ENCODE measurements at places on chromosomes 4 and X. TPM values are rescaled to one million over a fixed set of nuclear protein-coding genes. Genes with fewer than 3 reads are reported as not detected.

The LGI2 gene
- total RNA-seq = not detected

The SPANXN1 gene
- not detected for total RNA-seq

DNA sequence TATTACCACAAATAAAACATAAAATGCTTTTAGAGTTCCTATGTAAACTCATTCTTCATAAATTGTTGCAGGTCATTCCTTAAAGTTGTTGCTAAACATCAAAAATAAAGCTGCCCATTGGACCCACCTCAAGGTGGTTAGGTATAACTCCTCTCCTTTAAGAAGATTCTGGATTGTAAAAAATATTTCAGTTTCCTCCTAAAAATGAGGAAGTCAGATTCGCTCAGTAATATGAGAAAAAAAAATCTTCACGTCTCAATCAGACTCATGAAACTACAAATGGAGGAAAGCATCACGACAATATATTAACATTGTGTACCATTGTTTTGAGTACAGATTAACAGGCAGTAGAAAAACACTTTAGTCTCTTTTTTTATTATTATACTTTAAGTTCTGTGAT lies 105.9 kb downstream of the DDX60 start:
- no peak for DNase-seq

DNA sequence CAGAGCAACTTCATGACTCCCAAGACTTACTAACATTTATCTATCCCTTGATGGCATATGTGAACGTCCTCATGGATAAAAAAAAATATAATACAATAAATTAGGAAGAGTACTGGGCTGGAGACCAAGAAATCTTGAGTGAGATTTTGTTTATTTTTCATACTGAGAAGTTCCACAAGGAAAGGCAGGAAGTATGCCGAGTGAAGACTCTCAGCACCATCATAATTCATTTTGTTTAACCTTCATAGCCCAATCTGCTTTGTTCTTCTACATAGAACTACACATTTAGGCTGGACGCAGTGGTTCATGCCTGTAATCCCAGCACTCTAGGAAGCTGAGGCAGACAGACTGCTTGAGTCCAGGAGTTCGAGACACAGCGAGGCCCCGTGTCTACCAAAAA lies 198.3 kb downstream of the NSUN7 start:
- no peak for DNase-seq

DNA sequence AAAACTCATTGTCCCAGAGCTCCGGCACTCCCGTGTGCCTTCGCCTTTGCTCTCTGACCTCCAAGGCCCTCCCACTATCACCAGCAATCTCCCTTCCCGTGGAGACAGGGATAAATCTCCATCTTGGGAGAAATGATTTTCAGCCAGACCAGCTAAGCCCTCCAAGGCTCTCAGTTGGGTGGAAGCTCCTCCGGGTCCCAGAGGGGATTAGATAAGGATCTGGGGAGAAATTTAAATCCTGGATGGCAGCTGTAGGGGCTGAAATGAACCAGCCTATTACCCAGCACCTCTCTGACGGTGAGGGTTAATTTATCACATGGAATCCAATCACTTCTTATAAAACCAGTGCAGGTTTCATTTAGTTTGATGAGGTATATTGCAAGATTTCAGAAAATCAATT lies 366.2 kb downstream of the FBXW7 start:
- DNase-seq = no peak

DNA sequence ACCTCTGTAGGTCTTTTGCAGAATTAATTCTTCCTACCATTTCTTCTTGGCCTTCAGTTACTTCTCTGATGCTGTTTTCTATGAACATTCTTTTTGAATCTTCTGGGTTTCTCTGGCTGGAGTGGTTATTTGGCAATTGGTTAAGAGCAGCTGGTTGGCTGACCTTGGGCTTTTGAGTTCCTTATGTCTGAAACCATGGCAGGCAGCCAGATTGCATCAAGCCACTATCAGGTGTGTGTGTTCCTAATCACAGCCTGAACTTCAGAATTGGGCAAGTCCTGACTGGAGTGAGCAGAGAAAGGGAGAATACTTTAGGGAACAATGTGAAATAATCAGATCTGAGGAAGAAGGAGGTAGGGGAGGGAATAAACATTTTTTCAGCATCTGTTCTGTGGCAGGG lies 90.2 kb downstream of the ARHGAP10 start:
- no peak for DNase-seq

DNA sequence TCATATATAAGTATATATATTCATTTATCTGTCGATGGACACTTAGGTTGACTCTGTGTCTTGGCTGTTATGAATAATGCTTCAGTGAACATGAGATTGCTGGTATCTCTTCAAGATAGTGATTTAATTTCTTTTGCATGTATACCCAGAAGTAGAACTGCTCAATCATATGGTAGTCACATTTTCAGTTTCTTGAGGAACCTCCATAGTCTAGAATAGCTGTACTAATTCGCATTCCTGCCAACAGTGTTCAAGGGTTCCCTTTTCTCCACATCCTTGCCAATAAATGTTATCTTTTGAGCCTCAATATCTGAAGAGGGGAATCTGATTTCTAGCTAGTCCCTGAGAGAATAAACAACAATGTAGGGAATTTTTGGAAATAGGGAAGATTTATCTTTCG lies 32.4 kb upstream of the CCNG2 start:
- no peak for DNase-seq

The SATL1 gene
- not detected for total RNA-seq

- no peak for DNase-seq
Measured at GRCh38 chr4:177308847-177309521, 690 bp upstream of the NEIL3 start.

DNA sequence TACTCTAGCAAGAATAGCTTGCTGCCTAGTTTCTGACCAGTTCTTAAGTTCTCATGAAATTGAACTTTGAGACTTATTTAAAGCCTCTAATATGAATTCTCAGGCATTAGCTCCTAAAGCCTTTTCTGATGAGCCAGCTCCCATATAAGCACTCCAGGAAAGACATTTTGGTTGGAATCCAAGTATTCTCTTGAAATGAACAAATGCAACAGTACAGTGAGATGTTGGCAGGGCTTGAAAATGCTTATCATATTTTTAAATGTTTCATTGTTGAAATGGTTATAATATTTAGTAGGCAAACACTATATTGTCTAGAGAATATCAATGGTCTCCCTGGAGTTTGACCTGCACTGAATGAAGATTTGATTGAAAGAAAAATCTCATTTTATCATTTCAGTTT lies 240.3 kb downstream of the ANK2 start:
- DNase-seq = no peak

GRCh38 chr4:48588230-48589097 lies 98.4 kb downstream of the ZAR1 start:
- DNase-seq = no peak

GRCh38 chr4:77354550-77354949 lies 197.5 kb downstream of the CCNG2 start:
- DNase-seq = no peak

DNA sequence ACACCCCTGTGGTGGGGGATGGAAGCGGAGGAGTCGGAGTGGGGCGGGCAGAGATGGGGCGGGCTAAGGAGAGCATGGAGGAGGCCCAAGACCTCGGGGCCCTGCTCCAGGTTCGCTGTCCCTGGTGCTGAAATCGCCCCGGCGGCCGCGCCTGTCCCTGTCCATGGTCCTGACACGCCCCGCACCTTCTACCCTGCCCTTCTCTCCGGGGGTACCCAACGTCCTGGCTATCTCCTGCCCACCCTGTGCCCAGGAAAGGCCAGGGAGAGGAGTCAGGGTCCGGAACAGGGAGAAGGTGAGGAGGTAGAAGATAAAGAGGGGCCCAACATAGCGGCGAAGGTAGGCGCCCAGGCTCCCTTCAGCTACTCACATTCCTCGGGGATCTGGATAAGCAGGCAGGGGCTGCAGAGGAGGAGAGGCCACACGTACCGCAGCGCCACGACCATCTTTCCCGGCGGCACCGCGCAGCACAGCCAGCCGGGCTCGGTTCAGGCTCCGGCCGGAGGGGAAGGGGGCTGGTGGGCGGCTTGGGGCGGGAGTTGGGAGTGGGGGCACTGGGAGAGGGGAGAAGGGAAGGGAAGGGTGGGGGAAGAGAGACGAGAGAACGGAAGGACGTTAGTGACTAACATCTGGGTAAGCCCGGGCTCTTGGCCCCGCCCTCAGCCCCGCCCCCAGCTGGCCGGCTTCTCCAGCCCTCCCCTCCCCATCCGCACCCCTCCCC lies 10.4 kb downstream of the L1CAM start:
- peak; percentile 34 for DNase-seq

The HSFX2 gene
- total RNA-seq = not detected

GRCh38 chr4:56129431-56129861 lies 180.7 kb downstream of the CEP135 start:
- DNase-seq = peak; percentile 18

The XAGE1A gene
- total RNA-seq = not detected

- DNase-seq = no peak
Measured at GRCh38 chr4:69060651-69061308, 35.5 kb upstream of the UGT2B7 start.

- DNase-seq = no peak
Measured at GRCh38 chr4:119227690-119228089, 15.2 kb downstream of the USP53 start.

DNA sequence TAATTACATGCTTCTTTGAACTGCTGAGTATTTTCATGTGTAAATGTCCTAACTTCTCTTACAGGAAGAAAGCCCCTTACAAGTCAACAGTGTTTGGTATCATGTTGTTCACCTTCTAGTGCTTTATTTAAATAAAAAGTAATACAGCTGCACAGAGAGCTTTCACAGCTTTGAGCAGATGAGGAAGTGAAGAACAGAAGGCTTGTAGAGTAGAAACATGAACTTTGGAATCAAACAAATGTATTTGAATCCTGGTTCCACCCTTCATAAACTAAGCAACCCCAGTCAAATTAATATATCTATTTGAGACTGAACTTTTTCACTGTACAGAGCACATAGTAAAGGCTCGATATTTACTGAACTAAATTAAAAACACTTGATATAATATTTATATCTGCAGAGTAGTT lies 120.5 kb downstream of the CAMK2D start:
- DNase-seq = no peak

DNA sequence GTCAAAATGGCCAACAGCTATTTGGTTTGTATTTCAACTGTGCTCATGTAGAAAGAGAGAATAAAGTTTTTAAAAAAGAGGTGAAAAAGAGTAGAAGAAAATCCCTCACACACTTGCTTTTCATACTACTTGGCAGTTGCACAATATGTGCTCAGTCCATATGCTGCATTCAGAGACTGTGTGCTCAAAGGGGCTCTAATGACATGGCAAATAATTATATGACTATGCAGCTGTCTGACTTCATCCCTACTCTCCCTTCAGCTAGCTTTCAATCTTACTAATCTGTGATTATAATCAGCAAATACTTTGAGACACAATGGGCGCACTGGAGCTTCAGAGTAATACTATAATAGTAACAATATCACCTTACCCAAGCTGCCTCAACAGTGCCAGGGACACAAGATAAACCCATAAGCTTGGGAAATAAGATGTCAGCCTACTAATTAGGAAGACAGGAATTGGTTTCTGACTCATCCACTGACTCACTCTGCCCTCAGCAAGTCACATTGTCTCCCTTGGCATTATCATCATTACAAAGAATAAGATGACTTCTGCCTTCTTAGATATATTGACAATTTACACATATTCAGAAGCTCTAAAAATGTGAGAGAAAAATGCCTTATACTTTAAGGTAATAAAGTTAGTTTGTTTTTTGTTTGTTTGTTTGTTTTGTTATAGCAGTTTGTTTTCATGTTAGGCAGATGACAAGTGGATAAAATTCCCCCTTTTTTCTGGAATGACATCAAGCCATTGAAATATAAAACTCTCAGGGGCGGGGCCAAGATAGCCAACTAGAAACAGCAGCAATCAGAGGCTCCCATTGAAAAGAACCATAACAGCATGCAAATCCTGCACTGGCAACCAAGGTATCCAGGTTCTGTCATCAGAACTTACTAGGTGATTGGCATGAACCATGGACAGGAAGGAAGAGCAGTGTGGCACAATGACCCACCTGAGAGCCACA lies 311.6 kb downstream of the FAM133A start:
- DNase-seq = no peak

GRCh38 chrX:68842351-68842750 lies 13.5 kb downstream of the EFNB1 start:
- DNase-seq = no peak

DNA sequence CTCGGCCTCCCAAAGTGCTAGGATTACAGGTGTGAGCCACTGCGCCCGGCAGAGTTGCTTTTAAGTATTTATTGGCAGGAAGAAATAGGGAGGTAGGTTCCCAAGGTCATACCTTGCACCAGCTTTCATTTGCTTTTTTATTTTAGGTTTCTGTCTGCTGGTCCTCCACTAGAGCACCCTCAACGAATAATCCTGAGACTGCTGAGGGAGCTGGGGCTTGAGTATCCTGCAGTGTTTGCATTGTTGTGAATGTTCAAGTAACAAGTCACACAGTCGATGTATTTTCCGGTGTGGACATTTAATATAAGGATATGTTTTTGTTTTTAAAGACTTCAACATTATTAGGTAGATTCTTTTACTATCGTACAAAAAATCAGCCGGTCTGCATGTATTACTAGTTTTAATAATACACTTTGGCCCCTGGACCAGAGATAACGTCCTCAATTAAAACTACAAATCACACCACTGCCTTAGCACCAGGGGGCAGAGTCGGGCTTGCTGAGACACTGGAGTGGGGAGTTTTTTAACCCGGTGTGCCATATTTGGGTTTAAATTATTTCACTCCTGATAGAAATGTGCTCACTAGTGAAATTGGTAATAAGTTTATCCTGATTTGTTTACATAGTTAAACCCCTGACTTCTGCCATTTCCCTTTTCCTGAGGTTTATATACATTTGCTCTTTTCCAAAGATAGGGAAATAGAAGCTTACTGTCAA lies 11.6 kb downstream of the SMIM20 start:
- no peak for DNase-seq

GRCh38 chr4:52545099-52546069 lies 113.7 kb downstream of the USP46 start:
- peak; percentile 25 for DNase-seq

The CXCL6 gene
- not detected for total RNA-seq

GRCh38 chrX:97039363-97040029 lies 155.8 kb downstream of the RPA4 start:
- DNase-seq = peak; percentile 26

DNA sequence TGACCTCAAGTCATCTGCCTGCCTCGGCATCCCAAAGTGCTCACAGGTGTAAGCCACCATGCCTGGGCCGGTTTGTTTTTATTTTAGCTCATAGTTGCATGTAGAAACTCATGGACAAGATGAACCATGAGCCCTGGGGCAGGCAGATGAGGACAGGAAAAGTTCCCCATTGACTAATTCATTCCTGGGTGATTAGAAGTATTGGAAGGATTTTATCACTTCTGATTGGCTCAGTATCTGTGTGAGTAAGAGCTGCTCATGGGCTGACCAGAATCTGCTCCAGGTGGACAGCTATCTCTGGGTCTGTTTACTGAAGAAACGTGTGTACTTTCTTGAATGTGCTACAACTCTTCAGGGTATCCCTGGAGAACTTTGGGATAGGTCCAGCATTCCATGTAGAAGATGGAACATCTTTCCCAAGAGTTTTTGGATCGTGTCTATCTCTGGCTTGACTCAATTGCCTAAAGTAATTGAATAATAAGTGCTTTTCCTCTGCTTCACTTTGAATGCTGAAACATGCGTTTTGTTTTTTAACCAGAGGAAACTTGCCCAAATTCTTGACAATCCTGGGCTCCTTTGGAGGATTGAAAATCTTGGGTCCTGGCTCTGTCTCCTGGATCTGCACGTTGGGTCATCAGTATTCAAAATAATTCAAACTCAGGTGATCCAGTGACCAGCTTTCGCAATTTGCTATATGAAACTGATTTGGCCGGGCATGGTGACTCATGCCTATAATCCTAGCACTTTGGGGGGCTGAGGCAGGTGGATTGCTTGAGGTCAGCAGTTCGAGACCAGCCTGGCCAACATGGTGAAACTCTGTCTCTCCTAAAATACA lies 88.6 kb upstream of the DHRSX start:
- no peak for DNase-seq

The CLCN5 gene
- total RNA-seq = 1.3 TPM

The PPEF2 gene
- not detected for total RNA-seq

The SHOX gene
- total RNA-seq = not detected

The CHRDL1 gene
- not detected for total RNA-seq

All from CD4-positive, CD25-positive, alpha-beta regulatory T cell (primary cell).